ENCODE measurements at places on chromosomes 16 and 17.

- no peak for DNase-seq
Observed at GRCh38 chr16:64398793-64399192, 723.1 kb downstream of the CDH11 start.

GRCh38 chr17:82590881-82591539, 57.2 kb downstream of the WDR45B start:
- no peak for DNase-seq

DNA sequence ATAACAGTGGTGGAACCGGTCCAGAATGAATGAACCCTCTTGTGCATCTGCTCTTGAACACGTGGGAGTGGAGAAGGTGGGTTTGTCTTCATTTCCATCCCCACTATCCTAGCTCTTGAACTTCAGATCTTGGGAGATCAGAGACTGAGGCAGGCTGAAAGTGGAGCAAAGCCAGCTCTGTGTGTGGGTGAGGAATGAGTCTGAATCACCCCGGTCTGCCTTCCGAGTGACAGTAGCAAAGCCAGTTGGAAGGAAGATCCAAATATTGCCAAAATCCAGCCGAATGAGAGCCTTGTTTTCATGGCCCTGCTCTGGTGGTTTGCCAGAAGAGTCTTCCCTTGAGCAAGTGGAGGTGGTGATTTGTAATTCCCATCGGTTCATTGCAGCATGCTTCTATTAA, 29.0 kb upstream of the ASIC2 start:
- no peak for DNase-seq

DNA sequence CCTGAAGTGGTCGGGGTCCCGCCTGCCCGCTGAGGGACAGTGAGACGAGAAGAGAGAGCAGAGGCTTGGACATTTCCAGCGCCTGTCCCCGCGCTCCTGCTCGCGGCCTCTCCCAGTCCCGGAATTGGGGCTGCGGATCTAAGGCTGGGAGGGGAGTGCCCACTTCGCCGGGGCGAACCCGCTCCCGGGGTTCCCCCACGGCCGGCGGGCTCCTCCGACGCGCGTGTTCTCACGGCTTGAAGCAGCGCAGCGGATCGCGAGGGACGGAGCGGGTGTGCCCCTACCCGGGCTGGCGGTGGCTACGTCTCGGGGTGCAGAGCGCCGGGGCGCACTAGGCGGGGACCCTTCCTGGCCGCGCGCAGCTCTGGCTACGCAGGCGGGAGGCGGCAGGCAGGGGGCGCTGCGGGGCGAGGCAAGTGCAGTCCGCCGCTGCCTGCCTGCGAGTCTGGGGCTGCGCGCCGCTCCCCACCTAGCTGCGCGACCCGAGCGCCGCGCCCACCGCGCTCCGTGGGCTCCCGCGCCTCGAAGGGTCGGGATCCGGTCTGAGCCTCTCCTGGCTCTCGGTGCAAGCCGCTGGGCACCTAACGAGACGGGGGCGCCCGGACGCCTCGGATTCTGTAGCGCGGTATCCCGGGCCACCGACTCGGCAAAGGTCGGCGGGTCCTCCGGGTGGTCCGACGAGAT, 1.2 kb downstream of the NGFR start:
- DNase-seq = peak; percentile 90

GRCh38 chr17:78645421-78646295, 68.5 kb upstream of the DNAH17 start:
- DNase-seq = peak; percentile 68

DNA sequence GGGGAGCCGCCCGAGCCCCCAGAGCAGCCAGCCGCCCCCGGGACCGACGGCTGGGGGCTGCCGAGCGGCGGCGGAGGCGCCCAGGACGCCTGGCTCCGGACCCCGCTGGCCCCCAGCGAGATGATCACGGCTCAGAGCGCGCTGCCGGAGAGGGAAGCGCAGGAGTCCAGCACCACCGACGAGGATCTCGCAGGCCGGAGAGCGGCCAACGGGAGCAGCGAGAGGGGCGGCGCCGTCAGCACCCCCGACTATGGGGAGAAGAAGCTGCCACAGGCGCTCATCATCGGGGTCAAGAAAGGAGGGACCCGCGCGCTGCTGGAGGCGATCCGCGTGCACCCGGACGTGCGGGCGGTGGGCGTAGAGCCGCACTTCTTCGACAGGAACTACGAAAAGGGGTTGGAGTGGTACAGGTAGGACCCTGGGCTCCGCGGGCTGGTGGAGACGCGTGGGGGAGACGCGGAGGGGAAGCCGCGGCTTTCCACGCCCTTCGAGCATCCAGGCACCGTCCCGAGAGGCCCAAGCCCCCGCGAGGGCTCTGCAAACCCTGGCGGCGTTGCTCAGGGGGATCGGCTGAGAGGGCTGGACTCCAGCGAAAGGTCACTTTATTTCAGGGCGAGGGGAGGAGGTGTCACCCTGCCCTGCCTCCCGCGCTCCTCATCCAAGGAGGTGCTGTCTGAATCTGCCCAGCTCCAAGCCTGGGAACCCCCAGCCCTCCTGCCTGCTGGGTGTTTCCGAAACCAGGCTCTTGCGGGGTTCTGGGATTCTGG, 1.2 kb downstream of the HS3ST4 start:
- DNase-seq = no peak

DNA sequence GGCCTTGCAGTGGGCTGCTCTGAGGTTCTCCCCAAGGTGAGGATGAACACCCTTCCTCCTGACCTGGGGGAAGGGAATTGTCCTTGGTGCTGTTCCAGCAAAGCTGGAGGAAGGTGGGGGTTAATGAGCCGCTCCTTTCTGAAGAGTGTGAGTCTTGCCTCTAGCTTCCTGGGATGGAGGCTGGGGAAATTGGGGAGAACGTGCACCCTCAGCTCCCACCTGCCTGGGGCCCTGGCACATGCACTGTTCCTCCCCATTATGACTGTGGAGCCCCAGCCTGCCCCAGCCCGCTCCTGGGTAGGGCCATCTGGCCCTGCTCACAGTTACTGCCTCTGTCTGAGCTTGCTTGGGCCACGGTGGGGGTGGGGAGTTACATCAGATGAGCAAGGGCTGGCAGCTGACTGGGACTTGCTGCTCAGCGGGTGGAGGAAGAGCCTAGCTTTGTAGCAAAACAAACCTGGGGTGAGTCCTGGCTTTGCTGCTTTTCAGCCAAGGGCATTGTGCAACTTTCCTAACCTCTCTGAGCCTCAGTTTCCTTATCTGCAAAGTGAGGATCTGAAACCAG, 11.1 kb downstream of the TNS4 start:
- DNase-seq = peak; percentile 34

DNA sequence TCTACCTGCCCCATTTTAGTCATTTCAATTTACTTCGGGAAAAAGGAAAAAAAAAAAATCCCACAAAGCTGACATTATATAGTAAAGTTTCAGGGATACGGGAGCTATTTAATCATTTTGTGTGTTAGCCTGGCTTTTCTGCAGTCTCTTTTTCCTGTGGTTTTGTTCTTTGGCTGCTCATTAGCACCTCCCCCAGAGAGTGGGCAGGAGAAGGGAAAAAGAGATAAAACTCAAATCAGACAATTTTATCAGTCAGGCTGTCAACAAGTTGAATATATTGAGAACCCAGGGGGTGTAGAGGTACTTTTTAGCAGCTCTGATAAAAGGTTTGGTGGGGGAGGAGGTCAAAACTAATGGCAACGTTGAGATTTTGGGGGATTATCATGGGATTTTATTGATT, 559.0 kb upstream of the PSMD7 start:
- no peak for DNase-seq

DNA sequence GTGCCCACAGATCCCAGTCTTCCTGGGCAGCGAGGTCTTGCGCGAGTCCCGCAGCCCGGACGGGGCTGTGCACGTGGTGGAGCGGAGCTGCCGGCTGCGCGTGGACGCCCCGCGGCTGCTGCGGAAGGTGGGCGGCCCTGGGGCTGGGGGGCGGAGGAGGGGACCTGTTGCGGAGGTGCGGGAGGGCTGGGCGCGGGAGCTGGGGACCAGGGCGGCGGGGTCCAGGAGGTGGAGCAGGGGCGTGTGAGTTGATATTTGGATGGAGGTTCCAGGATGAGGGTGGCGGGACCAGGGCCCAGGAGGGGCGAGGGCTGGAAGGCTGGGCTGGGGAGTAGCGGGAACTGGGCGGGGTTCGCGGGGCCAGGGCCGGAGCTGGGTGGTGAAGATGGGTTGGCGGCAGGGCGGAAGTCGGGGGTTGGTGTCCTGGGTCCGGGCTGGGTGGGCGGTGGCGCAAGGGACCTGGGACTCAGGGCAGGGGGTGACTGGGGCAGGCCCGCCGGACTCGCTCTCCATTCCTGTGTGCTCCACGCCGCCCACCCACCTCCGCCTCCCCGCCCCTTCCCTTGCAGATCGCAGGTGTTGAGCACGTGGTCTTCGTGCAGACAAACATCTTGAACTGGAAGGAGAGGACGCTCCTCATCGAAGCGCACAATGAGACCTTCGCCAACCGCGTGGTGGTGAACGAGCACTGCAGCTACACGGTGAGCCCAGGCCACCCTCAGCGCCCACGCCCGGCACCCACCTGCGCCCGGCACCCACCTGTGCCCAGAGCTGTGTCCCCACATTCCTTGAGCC, 29.6 kb downstream of the SEC14L5 start:
- no peak for DNase-seq

DNA sequence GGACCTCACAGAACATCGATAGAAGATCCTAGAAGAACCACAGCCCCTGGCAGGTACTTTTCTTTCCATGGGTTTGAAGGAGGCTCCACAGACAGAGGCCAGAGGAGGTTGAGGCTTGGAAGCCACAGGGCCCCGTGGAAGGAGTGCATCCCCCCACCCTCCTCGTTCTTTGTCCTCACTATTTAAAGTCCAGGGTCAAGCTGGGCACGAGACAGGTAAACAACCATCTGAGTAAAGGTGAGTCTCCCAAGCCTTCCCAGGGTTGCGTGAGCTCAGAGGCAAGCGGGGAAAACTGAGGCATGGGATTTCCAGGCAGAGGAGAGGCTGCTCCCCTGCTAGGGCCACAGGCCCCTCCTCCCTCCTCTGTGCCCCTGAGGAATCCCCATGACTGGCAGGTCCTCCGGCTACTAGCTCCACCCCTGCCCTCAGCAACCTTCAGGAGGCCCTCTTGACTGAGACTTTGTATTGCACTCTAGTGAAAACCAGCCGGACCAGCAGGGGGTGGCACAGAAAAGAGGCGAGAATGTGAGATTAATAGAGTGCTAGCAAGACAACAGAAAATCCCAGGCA, 927 bp upstream of the SULT1A2 start:
- DNase-seq = no peak

- DNase-seq = no peak
Observed at GRCh38 chr16:29760567-29761279, 14.9 kb upstream of the C16orf54 start.

GRCh38 chr17:81890447-81891302, 711 bp downstream of the ALYREF start:
- DNase-seq = peak; percentile 26

DNA sequence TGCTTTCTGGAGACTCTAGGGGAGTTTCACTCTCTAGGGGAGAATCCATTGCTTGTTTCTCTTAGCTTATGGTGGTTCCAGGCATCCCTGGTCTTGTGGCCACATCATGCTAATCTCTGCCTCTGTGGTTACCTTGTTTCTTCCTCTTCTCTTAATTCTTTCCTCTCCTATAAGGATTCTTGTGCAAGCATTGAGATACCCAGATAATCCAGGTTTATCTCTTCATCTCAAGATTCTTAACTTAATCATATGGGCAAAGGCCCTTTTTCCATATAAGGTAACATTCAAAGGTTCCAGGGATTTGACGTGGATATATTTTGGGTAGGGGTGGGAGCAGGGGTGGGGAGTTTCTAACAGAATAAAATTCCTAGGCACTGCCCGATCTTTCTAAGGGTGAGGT, 32.6 kb downstream of the FAM20A start:
- no peak for DNase-seq

GRCh38 chr17:28575126-28575795, 1.4 kb downstream of the ALDOC start:
- no peak for DNase-seq

DNA sequence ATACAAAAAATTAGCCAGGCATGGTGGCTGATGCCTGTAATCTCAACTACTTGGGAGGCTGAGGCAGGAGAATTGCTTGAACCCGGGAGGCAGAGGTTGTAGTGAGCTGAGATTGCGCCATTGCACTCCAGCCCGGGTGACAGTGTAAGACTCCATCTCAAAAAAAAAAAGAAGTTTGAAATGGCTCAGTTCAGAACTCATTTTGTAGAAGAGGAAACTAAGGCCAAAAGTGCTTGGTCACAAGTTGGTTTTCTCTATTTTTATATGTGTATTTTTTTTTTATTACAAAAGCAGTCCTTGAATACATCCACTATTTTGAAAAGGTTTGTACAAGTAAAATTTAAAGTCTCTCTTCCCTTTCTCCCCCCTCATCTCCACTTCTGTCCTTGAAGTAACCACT, 5.5 kb downstream of the TAC4 start:
- DNase-seq = no peak

- no peak for DNase-seq
Observed at GRCh38 chr17:61475726-61476125, 23.5 kb downstream of the TBX4 start.

GRCh38 chr16:47045459-47045858, 72.0 kb upstream of the DNAJA2 start:
- no peak for DNase-seq

DNA sequence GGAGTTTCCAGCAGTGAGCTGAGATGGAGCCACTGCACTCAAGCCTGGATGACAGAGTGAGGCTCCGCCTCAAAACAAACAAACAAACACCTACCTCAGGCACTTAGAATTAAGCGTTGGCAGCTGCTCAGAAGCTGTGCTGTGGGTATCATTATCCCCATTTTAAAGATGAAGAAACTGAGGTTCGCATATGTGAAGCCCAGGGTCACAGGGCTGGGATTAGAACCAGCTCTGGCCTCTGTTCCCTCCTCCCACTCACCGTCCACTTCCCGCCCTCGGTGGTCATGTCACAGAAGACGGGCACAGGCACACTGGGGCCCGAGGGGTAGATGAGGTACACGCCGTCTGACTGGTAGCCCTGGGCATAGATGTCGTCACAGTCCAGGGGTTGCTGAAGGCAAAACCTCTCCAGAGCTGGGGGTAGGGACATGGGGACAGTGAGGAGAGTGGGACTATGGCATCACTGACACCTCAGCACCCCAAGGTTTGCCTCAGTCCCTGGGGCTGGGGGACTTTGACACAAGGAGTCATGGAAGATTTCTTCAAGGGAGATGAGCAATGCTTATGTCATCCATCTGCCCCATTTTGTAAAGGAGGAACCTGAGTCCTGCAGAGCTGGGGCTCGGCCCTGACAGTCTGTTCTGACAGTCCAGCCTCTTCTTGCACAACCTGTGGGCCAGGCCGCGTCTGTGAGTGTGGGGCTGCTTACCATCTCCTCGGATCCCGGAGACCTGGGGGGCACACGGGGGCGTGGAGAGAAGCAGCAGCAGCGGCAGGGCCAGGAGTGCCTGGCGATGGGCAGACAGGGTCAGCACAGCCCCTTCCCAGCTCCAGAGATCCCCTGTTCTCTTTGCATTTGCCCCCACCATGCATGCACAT, 700 bp downstream of the MFAP4 start:
- DNase-seq = no peak

GRCh38 chr16:89482817-89483205, 7.5 kb downstream of the ANKRD11 start:
- no peak for DNase-seq

Measured in stimulated activated CD4-positive, alpha-beta T cell treated with anti-CD3 and anti-CD28 coated beads, Interleukin-4, amount 100 ng/mL, for 1 hour (primary cell).